ENCODE measurements at places on chromosomes 5 and 9.

GRCh38 chr5:142849880-142850279 is 79.7 kb downstream of the ARHGAP26 start:
- DNase-seq, result no peak

GRCh38 chr9:94920420-94921091 is 194.1 kb downstream of the AOPEP start:
- DNase-seq, result no peak

DNA sequence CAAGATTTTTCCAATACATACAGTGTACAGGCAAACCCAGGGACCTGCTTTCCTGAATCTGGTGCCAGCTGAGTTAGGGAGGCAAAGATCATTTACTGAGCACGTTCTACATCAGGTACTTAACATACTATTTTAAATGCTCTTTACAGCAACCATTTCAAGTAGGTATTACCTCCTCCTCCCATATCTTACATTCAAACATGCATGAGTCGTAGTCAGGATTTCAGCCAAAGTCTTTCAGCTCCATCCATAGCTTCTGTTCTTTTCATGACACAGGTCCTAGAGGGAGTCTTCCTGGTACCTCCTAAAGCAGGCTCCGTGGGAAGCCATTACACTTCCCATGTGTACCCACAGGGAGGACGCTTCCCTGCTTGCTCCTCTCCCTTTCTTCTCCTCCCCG is 11.7 kb downstream of the KCNV2 start:
- no peak for DNase-seq

- DNase-seq, result no peak
Observed at GRCh38 chr5:167845952-167846351, 445.5 kb upstream of the WWC1 start.

DNA sequence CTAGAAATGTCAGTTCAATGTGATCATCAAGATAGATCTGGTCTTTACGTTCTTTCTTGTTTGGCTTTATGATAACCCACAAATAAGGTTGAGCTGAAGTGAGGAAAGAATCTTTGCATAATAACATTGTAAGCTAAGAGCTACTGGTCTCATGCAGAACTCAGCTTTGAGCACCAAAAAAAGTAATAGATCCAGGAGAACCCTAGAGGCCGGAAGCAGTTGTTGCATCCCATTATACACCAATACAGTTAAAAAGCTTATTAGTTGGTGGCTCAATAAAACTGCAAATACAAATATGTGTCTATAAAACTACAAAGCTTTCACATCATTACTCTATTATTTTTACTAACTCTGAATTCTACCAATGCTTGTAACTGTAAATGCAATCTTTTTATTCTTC is 85.5 kb upstream of the NUDT12 start:
- no peak for DNase-seq
